ENCODE measurements at places on chromosomes 3 and 15. TPM values are rescaled to one million over a fixed set of nuclear protein-coding genes. Genes with fewer than 3 reads are reported as not detected.

Gene FGF12
- 8.0 TPM for total RNA-seq

Gene FANCD2OS
- total RNA-seq = not detected

Gene PTX3
- total RNA-seq = 0.59 TPM

Gene MAGEL2
- total RNA-seq = 11.2 TPM

Gene CCR1
- total RNA-seq = not detected

Gene PEX5L
- total RNA-seq = 3.2 TPM

Gene SCAMP5
- 70.1 TPM for total RNA-seq

Gene FOXP1
- 24.7 TPM for total RNA-seq

Gene ALDH1A3
- total RNA-seq = 9.9 TPM

Gene TGM5
- total RNA-seq = not detected

Gene NFKBIZ
- 16.9 TPM for total RNA-seq

Gene PHLDB2
- total RNA-seq = 23.5 TPM

Gene ISLR2
- 8.9 TPM for total RNA-seq

Gene AADAC
- 0.32 TPM for total RNA-seq

Gene ADIPOQ
- not detected for total RNA-seq

Gene GRM2
- 3.7 TPM for total RNA-seq

Gene HHATL
- total RNA-seq = 0.21 TPM

Data from WTC11 (cell line).